ENCODE measurements at places on chromosomes 6 and 20.

DNA sequence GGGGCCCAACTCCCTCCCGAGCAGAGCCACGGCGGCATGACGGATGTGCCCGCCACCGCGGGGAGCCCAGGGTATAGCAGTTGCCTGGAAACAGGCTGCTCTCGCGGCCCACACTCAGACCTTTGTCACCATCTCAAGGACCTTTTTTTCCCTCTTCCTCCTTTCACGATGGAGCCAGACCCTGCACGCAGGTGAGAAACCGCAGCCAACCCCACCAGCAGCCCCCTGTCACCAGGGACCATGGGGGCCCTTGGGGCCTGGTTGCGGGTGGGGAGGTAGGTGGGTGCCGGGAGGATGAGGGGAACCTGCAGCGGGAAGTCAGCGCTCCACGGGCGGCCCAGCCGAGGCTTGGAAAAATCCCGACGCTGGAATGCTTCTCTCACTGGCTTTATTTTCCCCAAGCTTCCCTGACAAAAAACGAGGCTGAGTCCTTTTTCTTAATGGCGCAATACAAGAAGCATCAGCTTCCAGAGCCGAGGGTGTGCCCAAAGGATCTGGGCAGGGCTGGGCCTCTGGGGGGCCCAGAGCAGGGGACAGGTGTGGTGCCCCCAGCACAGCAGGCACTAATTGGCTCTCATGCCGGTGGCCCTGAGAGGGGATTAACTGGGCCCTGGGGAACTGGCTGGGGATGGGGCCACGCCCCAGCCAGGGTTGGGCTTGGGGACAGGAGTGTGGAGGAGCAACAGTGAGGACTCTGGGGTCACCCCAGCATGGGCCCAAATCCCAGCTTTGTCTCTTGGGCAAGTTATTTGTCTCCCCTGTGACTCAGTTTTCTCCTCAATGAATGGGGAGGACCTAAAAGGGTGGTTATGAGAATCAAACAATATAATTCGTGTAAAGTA lies 23.9 kb downstream of the NOL4L start:
- H3K27me3 ChIP-seq = no peaks in the 10 kb centered on the region
- peak overlapping the region; percentile 93 for H3K27ac ChIP-seq
- peaks cover 56% of the 10 kb centered on the region for H3K4me1 ChIP-seq
- DNase-seq = no peak

DNA sequence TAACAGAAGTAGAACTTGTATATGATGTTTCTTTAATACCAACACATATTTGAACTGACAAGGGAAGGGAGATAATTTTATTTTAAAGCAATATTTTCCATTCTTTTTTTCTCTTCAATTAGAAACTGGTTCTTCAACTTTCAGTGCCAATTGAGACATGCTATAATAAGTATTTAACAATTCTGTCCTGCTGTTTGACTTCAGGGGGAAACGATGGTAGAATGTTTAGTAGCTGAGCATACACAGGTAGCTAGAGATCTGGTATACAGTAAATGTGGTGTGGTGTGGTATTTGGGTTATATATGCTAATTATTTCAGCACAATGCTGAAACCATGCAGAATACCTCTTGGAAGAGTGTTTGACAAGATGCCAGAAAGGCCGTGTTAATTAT lies 156.9 kb downstream of the ARID1B start:
- H3K4me3 ChIP-seq = no peak overlapping the region
- H3K27ac ChIP-seq = peak overlapping the region; percentile 45
- no peak for DNase-seq

DNA sequence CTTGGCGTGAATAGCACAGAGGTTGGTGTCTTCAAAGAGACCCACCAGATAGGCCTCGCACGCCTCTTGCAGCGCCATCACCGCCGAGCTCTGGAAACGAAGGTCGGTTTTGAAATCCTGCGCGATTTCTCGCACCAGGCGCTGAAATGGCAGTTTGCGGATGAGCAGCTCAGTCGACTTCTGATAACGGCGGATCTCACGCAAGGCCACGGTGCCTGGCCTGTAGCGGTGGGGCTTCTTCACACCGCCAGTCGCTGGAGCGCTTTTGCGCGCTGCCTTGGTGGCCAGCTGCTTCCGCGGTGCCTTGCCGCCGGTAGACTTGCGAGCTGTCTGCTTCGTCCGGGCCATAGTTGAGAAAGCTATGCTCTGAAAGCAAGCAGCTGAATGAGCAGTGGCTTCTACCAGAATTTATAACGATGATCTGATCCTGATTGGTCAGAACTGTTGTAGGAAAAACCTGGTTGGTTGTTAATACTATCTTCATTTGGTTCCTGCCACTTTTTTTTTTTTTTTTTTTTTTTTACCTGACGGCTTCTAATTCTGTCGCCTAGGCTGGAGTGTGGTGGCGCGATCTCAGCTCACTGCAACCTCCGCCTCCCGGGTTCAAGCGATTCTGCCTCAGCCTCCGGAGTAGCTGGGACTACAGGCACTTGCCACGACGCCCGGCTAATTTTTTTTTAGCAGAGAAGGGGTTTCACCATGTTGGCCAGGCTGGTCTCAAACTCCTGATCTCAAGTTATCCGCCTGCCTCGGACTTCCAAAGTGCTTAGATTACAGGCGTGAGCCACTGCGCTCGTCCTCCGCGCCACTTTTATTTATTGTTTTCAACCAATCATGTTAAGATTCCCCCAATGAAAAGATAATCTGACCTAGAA lies 21.5 kb downstream of the OR2B2 start:
- peak overlapping the region; percentile 70 for H3K4me3 ChIP-seq
- H3K4me1 ChIP-seq = peaks cover 30% of the 10 kb centered on the region

DNA sequence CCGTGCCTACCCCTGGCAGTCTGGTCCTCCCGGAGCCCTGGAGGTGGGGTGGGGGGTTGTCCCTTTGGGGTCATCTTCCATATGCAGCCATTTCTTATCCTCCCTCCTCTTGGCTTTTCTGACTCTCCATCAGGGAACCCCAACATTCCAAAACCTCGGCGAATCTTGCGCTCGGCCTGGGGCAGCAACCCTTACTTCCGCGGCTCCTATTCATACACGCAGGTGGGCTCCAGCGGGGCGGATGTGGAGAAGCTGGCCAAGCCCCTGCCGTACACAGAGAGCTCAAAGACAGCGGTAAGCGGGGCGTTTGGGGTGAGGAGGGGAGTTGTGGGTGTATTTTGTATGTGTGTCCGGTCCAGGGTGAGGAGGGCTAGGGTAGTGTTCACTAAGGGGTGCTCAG lies 168.0 kb upstream of the RNF24 start:
- peaks cover 42% of the 10 kb centered on the region for H3K27me3 ChIP-seq
- H3K27ac ChIP-seq = no peak overlapping the region
- DNase-seq = no peak
- H3K36me3 ChIP-seq = no peaks in the 10 kb centered on the region
- H3K4me1 ChIP-seq = no peaks in the 10 kb centered on the region

DNA sequence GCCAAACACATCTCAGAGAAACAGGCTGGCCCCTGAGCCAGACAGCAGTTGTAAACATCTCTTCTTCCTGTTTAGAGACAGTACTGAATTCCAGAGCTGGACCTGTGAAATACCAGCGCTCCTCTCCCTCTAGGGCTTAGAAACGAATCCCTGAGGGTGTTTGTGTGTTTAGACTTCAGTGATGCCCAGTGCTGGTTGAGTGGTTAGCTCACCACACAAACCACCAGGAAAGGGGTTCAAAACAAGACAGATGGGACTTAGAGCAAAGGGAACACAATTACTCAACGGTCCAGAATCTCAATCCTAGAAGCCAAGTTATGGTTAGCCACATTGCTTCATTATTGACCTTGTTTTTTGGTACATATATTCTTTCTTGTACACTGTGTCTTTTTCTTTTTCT lies 108.7 kb upstream of the TMEM170B start:
- H3K36me3 ChIP-seq = no peaks in the 10 kb centered on the region
- peaks cover 10% of the 10 kb centered on the region for H3K4me1 ChIP-seq
- H3K4me3 ChIP-seq = no peak overlapping the region

- peaks cover 15% of the 10 kb centered on the region for H3K4me1 ChIP-seq
- peak overlapping the region; percentile 72 for H3K27ac ChIP-seq
- no peaks in the 10 kb centered on the region for H3K27me3 ChIP-seq
- DNase-seq = no peak
- peak overlapping the region; percentile 9 for H3K4me3 ChIP-seq
- H3K36me3 ChIP-seq = peaks cover 22% of the 10 kb centered on the region
Observed at GRCh38 chr6:152380351-152380767, 256.8 kb downstream of the SYNE1 start.

GRCh38 chr6:167150941-167151549 lies 6.7 kb downstream of the GPR31 start:
- peak overlapping the region; percentile 36 for H3K4me3 ChIP-seq
- no peak for DNase-seq
- H3K36me3 ChIP-seq = no peaks in the 10 kb centered on the region
- H3K27ac ChIP-seq = peak overlapping the region; percentile 2
- H3K4me1 ChIP-seq = peaks cover 39% of the 10 kb centered on the region
- H3K27me3 ChIP-seq = no peaks in the 10 kb centered on the region

GRCh38 chr20:44038681-44039123 lies 124.0 kb downstream of the TOX2 start:
- H3K27me3 ChIP-seq = peaks cover 20% of the 10 kb centered on the region
- no peak for DNase-seq
- no peak overlapping the region for H3K27ac ChIP-seq
- H3K4me1 ChIP-seq = peaks cover 7% of the 10 kb centered on the region
- no peak overlapping the region for H3K4me3 ChIP-seq

- H3K27ac ChIP-seq = no peak overlapping the region
- no peak for DNase-seq
- no peaks in the 10 kb centered on the region for H3K4me1 ChIP-seq
- H3K36me3 ChIP-seq = no peaks in the 10 kb centered on the region
Observed at GRCh38 chr6:100962466-100962865, 81.3 kb upstream of the ASCC3 start.

GRCh38 chr6:46610862-46611553 lies 41.6 kb downstream of the CYP39A1 start:
- H3K4me1 ChIP-seq = no peaks in the 10 kb centered on the region
- peaks cover 25% of the 10 kb centered on the region for H3K27me3 ChIP-seq
- H3K36me3 ChIP-seq = no peaks in the 10 kb centered on the region
- no peak for DNase-seq

DNA sequence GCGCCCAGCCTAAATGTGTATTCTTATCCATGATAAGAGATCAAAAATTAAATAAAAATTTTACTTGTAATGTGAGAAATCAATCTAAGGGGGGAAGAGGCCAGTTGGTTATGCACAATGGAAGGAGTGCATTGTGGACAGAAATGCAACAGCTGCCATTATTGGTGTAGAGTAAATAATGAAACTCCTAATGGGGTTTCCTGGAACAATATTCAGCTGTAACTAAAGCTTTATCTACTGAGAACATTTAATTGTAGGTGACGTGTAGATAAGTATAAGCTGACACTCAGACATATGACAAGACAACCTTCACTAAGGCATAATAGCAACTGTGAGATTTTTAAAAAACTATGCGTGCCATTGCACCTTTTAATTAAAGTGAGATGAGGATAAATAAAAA lies 71.4 kb downstream of the CEP57L1 start:
- no peak overlapping the region for H3K4me3 ChIP-seq
- H3K4me1 ChIP-seq = no peaks in the 10 kb centered on the region
- DNase-seq = no peak
- no peaks in the 10 kb centered on the region for H3K27me3 ChIP-seq
- H3K27ac ChIP-seq = no peak overlapping the region

- H3K36me3 ChIP-seq = no peaks in the 10 kb centered on the region
- no peaks in the 10 kb centered on the region for H3K4me1 ChIP-seq
- no peak overlapping the region for H3K27ac ChIP-seq
- DNase-seq = no peak
- no peak overlapping the region for H3K4me3 ChIP-seq
Observed at GRCh38 chr20:9660236-9660868, 146.0 kb downstream of the LAMP5 start.

DNA sequence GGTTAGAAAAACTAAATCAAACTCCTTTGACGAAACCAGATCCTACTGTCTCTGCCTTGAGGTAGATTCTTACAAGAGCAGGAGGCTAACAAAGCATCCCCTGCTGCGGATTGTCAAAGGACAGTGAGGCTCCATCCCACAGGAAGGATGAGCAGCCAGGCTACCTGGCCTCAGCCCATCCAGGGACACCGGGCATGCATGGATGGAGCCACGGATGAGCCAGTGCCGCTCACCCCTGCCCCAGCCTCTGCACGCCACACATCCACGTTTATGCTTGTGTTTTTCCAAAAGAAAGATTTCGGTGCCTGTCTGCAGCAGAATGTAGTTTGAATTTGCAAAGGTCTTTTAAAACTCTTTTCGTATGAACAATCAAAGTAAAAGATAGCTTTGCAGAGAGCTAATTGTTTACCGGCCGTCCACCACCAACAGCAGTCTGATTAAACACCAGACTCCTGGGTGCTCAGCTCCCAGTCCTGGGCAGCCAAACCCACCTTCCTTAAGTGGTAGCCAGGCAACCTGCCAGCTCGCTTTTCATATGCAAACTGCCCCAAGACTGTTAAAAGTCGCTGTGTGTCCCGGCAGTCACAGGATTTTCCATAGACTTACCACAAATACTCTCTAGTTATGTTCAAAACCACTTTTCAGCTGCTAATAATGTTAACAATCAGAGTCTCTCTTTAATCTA lies 999 bp downstream of the THBS2 start:
- peak overlapping the region; percentile 61 for H3K4me3 ChIP-seq
- H3K27ac ChIP-seq = no peak overlapping the region
- DNase-seq = no peak
- H3K36me3 ChIP-seq = no peaks in the 10 kb centered on the region
- H3K27me3 ChIP-seq = peaks cover 66% of the 10 kb centered on the region
- peaks cover 10% of the 10 kb centered on the region for H3K4me1 ChIP-seq

- no peak overlapping the region for H3K27ac ChIP-seq
- H3K36me3 ChIP-seq = no peaks in the 10 kb centered on the region
- no peak for DNase-seq
Observed at GRCh38 chr6:78570044-78570443, 297.3 kb upstream of the IRAK1BP1 start.

GRCh38 chr6:69116658-69117057 lies 481.6 kb downstream of the ADGRB3 start:
- DNase-seq = no peak
- no peaks in the 10 kb centered on the region for H3K4me1 ChIP-seq
- no peaks in the 10 kb centered on the region for H3K27me3 ChIP-seq
- H3K4me3 ChIP-seq = no peak overlapping the region

DNA sequence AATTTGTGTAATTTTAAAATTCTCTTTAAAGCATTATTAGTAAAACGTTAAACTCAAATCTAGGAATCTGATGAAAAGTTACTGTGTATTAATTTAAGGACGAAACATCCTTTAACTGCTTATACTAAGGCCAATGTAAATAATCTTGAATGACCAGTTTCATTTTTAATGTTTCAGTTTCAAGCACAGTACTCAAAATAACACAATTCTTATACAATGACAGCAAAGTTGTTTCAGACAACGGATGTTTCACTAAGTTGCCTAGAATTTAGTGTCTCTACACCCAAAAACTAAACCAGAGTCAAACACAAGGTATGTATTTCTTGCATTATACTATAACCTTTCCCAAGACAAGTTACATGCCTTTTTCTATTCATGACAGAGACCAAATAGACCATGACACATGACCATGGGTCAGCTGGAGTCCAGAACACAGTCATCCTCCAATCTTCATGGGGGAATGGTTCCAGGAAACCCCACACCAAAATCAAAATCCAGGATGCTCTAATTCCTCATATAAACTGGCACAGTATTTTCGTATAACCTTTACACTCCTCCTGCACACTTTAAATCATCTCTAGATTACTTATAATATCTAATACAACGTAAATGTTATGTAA lies 7.7 kb downstream of the PHIP start:
- H3K36me3 ChIP-seq = peaks cover 10% of the 10 kb centered on the region
- H3K27me3 ChIP-seq = no peaks in the 10 kb centered on the region
- DNase-seq = no peak
- H3K4me1 ChIP-seq = peaks cover 19% of the 10 kb centered on the region
- H3K27ac ChIP-seq = peak overlapping the region; percentile 15
